ENCODE measurements at places on chromosomes 12 and 14.

- no peak for DNase-seq
Measured at GRCh38 chr14:23518709-23519108, 32.9 kb downstream of the ZFHX2 start.

GRCh38 chr14:26332966-26333365, 264.9 kb downstream of the NOVA1 start:
- no peak for DNase-seq

DNA sequence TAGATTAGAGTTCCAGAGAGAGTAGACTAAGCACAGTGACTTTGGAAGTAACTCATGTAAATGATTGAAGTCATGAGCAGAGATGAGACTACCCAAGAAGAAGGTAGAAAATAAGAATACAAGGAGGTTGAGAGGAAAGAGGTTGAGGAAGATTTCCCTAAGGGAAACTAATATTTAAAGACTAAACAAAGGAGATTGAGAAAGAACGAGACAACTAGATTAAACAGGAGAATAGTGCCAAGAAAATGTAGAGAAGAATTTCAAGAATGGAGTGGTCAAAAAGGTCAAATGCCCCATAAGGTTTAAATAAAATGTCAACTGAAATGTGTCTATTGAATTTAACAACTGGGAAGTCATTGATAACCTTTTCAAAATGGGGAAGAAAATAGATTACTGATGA, 59.0 kb downstream of the RPS29 start:
- DNase-seq = no peak

GRCh38 chr12:124109760-124110159, 136.7 kb downstream of the ZNF664 start:
- no peak for DNase-seq

- no peak for DNase-seq
Measured at GRCh38 chr12:6752167-6752920, 597 bp downstream of the MLF2 start.

- no peak for DNase-seq
Measured at GRCh38 chr12:12294215-12295005, 27.6 kb upstream of the LRP6 start.

GRCh38 chr14:65360144-65360784, 52.3 kb upstream of the FUT8 start:
- no peak for DNase-seq

GRCh38 chr14:71202881-71203280, 295.6 kb downstream of the PCNX1 start:
- DNase-seq = no peak

DNA sequence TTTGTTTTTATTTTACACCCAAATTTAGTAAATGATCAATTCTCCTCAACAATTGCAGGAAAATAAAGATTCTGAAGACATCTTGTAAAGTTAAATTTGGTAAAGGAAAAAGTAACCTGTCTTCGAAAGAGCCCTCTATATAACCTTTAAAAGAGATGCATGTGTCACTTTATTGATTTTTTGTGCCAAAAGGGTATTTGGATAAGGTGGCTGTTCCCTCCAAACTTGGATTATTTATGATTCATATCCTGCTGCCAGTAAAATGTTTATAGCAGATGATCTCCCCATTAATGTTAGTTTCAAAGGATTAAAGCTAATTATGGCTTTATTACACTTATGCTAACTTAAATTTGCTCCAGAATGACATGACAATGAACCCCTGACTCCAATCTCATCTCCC, 98.8 kb downstream of the DUSP6 start:
- no peak for DNase-seq

GRCh38 chr12:106976668-106977067, 10.3 kb downstream of the MTERF2 start:
- no peak for DNase-seq

GRCh38 chr12:51023625-51024382, 2.4 kb downstream of the SLC11A2 start:
- no peak for DNase-seq

DNA sequence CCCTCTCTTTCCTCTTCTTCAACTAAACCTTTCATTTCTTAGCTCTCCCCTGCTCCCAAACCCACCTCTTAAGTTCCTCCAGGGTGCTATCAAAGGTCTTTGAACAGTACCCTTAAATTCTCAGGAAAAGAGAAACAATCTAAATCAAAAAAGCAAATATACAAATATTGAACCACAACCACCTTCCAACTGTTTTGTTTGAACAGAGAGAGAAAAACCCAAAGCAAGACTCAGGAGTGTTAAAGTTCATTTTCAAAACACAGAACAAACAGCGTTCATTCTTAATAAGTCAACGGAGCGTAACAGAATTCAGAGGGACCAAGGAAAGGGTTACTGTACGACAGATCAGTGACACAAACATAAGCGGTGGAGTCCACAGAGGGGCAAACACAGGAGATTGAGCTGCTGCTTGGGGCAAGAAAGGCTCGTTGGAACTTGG, 73.3 kb downstream of the NDUFA12 start:
- no peak for DNase-seq

- DNase-seq = no peak
Measured at GRCh38 chr14:100256339-100256895, 17.5 kb downstream of the YY1 start.

GRCh38 chr12:583251-583869, 79.9 kb downstream of the NINJ2 start:
- DNase-seq = no peak

- DNase-seq = no peak
Measured at GRCh38 chr12:48142818-48143674, 14.3 kb downstream of the ASB8 start.

DNA sequence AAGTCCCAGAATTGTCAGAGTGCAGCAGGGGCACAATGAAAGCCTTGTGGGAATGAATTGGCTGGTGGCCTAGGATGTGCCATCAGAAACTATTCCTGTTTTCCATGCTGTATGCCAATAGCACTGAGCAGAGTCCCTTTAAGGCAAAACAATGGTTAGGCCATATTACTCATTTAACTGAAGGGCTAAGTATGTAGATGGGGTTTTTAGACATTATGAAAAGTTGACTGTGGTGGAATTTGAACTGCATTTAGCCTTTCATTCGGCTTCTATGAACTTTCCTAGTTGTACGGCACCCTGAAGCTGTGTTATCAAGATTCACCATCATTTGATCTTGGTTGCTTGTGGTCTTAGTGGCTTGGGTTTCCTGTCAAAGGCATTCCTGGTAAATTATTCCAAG, 24.8 kb downstream of the IL26 start:
- DNase-seq = no peak

- no peak for DNase-seq
Measured at GRCh38 chr12:50627491-50627890, 122.7 kb downstream of the DIP2B start.

All from GM04503 (cell line).